ENCODE measurements at places on chromosomes 11 and 22. TPM values are rescaled to one million over a fixed set of nuclear protein-coding genes. Genes with fewer than 3 reads are reported as not detected.

GRCh38 chr22:29050457-29050856 lies 11.2 kb downstream of the C22orf31 start:
- DNase-seq = no peak

DNA sequence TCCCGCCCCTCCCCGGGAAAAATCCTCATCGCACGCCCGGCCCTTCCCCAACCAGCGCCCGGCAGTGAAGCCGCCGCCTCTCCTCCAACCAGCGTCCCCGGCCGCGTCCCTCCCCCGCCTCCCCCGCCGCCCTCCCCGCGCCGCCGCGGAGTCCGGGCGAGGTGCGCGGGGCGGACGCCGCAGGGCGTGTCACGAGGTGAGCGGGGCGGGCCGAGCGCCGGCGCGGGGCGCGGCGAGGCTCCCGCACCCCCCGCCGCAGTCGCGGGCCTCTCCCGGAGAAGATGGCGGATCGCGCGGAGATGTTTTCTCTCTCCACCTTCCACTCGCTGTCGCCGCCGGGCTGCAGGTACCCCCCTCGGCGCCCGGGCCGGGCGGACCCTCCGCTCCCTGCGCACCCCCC lies at the start of gene MAPK8IP2:
Gene MAPK8IP2 (plus strand): TSS at position 256 of the 400 bp plus-strand sequence. CDS start 26 bp downstream, at position 282.
- no peak for DNase-seq

DNA sequence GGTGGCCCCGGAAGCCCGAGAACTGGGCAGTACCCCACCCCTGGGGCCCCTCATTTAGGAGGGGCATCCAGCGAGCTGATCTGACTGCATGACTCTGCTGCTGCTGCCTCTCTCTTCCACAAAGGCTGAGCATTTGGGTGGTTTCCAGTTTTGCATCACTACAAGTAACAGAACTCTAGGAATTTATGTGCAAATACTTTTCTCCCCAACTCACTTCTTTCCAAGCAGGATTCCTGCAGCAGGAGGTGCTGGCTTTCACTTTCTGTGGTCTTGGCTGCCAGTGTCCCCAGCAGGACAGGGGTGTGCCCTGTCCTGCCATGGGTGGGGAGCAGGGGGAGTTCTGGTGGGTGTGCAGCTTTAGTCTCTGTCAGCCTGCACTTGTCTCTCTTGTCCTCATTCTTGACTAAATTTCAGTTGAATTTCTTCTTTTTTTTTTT lies 21.2 kb downstream of the UPB1 start:
- DNase-seq = no peak

DNA sequence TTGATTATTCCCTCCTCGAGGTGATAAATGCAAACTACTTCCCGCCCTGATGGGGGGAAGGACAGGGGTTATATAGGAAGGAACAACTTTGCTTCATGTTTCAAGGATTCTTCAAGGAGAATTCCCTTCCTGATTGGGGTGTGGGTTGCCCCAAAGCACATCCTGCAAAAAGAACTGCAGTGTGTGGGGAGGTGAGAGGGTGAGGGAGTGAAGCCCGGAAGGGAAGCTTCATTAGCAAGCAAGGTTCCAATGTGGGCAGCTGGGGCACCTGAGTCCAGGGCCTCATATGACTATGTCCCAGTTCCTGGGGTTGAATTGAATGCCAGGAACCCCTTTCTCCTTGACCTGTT lies 326.0 kb downstream of the MN1 start:
- DNase-seq = no peak

- DNase-seq = no peak
Measured at GRCh38 chr11:19756675-19757475, 44.2 kb downstream of the NAV2 start.

DNA sequence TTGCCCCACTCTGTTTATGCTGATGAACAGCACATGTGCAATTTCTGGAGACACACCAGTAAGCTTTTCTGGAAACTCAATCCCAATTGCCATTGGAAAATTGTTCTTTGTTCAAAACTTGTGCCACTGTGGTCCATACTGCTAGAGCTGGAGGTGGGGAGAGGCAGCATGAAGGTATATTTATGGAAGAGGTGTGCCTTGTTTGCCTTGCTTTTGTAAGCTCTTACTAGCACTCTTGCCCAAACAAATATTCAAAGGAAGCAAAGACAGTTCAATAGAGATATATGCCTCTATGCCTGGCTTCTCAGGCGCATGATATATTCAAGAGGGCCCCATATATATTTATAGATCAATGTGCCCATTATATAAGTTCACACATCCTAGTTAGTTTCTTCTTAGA lies 42.7 kb downstream of the TIMP3 start:
- no peak for DNase-seq

GRCh38 chr11:45412521-45412920 lies 126.4 kb upstream of the SYT13 start:
- DNase-seq = no peak

DNA sequence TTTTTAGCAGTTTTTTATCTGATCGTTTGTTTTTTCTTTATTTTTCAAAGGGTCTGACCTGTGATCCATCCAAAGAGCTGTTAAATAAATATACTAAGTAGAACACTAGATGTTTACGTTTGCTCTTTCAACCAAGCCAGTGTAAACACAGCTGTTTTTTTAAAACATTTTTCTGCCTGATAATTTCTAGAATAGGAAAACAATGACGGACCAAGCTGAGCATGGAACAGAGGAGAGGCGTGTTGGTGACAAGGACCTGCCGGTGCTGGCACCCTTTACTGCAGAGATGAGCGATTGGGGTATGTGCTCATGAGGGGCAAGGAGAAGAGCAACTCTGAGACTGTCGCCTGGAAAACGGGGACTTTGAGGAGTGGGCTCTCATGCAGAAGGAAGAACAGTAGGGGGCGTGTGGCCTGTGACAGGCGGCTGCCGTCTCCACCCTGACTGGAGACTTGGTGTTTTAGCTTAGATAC lies 28.6 kb upstream of the PANX2 start:
- no peak for DNase-seq

- DNase-seq = no peak
Measured at GRCh38 chr11:120925944-120926343, 98.0 kb upstream of the TBCEL start.

- no peak for DNase-seq
Measured at GRCh38 chr11:66465373-66466224, 1.1 kb upstream of the PELI3 start.

DNA sequence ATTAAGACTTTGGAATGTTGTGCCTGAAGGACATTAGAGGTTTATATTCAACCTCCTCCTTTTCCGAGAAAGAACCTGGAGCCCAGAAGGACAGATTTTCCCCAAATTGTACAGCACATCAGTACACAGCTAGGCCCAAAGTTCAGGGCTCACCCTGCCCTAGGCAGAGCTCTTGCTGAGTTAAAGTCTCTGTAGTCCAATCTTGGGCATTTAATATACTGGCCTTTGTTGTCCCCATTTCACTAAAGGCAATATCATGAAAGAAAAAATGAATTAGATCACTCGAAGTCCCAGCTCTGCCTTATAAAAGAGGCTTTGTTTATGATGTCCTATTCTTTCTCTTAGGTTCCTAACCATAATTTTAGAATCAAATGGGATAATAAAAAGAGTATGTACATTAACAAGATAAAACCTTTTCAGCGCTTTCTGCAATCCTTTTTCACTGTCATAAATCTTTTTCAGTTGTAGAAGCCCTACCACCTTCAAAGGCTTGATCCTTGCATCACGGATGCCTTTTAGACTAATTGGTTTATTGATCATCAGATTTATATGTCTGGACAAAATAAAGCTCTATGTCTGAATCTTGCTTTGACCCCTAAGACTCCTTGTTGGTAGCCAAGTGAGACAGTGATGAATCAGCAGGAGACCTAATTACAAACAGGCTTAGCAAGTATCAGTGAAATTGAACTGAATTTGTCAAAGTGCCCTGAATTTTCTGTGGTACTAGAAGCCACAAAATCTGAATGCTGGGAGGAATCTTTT lies 39.8 kb downstream of the RELT start:
- DNase-seq = no peak

- DNase-seq = no peak
Measured at GRCh38 chr22:23240639-23241389, 60.5 kb downstream of the BCR start.

DNA sequence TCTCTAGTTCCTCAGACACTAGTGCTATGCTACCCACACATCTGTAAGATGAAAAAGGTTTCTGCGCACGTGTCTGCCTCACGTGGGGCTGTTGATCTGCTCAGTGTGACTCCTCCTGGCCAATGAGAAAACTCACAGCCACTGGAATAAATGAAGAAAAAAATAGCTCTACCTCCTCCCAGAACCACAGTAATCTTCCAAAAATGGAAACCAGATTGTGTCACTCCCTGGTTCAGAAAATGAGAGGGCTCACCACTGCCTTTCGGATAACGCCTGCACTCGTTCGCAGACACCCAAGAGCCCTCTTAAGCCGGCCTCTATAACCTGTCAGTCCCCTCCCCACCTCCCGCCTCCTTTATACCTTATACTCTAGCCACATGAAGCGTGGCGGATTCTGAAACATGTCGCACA lies 5.1 kb downstream of the APBB1 start:
- DNase-seq = no peak

GRCh38 chr11:8597182-8597581 lies 3.2 kb upstream of the STK33 start:
- no peak for DNase-seq

- no peak for DNase-seq
Measured at GRCh38 chr11:129314371-129314770, 61.3 kb upstream of the BARX2 start.

DNA sequence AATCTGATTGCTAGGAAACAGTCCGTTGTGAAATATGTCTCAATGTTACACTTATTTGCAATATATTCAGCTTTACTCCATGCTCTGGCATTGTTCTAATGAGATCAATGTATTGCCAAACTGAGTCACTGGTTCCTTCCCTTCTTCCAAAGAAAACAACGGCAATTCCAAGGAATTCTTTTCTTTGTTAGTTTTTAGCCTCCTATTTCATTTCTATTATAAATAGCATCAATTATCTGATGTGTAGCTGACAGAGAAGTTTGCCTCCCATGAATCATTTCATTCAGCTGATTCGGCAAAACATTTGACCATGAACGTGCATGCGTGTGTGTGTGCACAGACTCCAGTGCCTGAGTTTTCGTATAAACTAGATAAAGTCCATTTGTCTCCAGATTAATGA lies 346.8 kb downstream of the ETS1 start:
- no peak for DNase-seq

DNA sequence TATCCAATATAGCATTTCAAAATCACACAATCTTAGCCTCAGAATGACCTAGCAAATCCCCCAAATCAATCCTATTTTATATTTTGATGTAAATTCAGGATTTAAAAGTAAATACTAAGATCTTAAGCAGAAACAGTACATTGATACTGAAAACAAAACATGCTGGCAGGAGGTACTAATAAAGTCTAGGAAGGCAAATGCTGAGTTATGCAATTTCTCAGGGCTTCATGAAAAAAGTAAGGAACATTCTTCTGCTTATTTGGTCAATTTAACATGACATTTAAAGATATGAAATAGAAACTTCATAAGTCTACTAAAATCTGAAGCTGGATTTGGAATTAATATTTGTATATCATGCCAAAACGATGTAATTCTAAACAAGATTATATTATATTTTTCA lies 153.3 kb downstream of the SWAP70 start:
- DNase-seq = no peak

- no peak for DNase-seq
Measured at GRCh38 chr22:33923660-33924246, 3.5 kb upstream of the LARGE1 start.

GRCh38 chr22:37358917-37359316 lies 68.4 kb downstream of the ELFN2 start:
- DNase-seq = no peak

DNA sequence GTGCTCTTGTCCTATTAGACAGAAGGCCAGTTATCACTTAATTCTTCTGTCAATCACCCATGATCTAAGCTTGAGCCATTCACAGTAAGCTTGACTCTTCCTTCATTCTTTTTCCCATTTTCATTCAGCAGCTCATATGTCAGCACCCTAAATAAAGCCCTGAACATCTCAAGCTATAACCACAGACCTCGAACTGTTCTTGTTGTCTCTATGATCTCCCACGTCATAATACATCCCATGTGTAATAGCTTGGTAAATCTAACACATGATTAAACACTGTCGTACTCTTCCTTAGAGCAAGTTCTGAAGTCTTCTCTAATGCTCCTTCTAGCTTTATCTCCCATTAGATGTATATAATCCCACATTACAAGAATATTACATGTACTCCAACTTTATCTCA lies 14.4 kb downstream of the MUC15 start:
- DNase-seq = no peak

GRCh38 chr22:39765046-39765445 lies 128.5 kb downstream of the ENTHD1 start:
- no peak for DNase-seq

DNA sequence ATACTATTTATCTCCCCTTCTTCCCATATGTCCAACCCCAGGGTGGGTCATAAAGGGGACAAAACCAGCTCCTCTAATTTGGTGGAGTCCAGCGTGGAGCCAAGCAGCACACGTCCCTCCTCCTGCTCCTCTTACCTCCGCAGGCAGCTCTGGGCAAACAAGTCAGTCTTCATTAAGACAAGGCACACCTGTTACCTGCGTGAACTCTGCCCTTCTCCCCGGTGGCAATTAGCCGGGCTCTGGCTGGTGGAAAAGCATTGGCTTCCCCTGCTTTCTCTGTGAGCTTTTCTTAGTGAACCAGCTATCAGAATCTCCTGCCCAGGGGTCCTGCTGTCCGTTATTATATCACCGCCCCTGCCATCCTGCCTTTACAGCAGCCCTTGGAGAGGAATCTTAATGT lies 418.7 kb upstream of the CADM1 start:
- DNase-seq = no peak

DNA sequence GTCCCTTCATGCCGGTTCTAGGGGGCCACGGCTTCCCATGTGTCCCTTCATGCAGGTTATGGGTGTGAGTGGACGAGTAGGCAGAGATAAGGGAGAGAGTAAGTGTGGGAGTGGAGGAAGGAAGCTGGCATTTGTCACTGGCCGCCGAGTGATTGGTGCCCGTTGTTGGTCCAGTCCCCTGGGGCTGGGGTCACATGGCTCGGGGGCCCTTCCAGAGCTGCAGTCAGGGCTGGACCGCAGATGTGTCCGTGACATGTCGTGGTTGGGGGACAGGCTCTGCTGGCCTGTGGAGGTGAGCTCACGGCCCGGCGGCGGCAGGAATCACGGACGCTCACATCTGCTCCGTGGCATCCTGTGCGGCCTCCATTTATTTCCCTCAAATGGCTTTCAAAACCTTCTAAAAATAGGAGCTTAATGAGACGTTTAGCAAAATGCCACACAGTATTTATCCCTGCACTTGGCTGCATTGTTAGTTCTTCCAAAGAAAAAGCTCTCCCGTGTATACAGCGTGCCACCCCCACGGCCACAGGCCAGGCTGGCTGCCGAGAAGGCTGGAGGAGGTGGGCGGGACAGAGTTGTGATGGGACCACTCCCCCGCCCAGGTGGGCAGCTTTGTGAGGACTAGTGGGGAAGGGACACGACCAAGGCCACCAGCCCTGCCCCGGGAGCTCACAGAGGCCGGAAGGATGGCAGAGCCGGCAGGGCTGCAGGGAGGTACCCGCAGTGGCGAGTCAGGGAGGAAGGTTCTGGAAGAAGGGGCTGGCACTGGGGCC lies 386.7 kb downstream of the TBC1D22A start:
- no peak for DNase-seq

Gene OR2AT4
- not detected for total RNA-seq

Gene SSH3
- total RNA-seq = 45.7 TPM

Gene JAML
- 8.9 TPM for total RNA-seq

Gene XKR3
- total RNA-seq = not detected

Gene KDM4E
- total RNA-seq = not detected

Gene MOGAT2
- total RNA-seq = not detected

Gene LTO1
- 13.6 TPM for total RNA-seq

Gene APOBEC3A
- 0.58 TPM for total RNA-seq
